NCI-H345 (cell line): ENCODE measurements at places on chromosomes 11 and 22.

- DNase-seq: no peak
Observed at GRCh38 chr11:73176145-73176873, 34.2 kb upstream of the FCHSD2 start.

DNA sequence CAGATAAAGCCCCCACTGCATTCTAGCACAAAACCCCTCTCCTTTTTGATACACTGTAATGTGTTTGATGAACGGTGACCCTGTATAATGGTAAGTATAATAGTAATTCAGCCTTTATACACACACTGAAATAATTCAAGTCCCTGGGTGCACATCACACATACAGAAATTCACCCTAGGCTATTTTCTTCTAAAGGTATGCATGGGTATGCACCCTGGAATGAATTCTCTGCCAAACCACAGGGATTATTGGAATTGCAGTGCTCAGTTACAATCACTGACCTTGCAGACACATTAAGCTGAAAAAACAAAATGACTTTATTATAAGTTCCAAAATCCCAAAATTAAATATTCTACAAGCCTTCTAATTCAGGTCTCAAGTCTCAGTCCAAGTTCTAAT, 245.9 kb upstream of the FAT3 start:
- DNase-seq: no peak

DNA sequence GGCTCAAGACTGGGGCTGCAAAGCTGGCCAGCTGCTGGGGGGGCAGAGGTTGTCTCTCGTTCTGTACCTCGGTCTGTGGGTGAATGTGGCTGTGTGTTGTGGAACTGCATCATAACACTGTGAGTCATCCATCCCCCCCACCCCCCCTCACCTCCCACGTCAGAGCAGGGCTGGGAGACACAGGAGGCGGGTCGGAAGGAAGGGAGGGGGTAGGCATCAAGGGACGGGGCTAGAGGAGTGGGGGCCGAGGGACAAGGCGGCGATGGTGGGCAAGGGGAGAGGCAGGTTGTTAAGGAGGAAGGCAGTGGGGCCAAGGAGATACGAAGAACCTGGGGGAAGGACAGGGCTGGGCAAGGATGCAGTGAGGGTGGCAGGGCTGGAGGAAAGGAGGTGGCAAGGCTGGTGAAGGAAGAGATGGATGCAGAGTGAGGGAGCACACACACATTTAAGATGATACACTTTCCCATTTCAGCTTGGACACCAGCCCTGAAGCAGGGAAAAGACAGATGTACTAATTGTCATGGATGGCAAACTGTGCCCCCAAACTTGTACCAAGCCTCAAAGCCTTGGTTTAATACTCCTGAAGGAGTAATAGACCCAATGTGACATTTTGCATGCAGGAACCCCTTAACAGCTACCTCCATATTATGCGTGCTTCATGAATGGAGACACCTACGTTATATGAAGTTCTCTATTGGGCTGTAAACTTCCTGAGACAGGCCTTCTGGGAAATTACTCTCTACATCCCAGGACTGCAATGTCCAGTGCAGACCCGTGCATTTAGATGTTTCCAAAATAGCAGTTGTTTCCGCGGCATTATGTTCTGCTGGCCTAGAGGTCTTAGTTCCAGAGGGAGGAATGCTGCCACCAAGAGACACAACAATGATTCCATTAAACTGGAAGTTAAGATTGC, at the start of gene YPEL4:
TSS of gene YPEL4 (minus strand) at position 87 of the 913 bp plus-strand sequence. CDS start 2,805 bp downstream, outside the sequence.
- DNase-seq: peak; percentile 47

GRCh38 chr11:9150501-9150900, 59.1 kb upstream of the SCUBE2 start:
- DNase-seq: no peak

DNA sequence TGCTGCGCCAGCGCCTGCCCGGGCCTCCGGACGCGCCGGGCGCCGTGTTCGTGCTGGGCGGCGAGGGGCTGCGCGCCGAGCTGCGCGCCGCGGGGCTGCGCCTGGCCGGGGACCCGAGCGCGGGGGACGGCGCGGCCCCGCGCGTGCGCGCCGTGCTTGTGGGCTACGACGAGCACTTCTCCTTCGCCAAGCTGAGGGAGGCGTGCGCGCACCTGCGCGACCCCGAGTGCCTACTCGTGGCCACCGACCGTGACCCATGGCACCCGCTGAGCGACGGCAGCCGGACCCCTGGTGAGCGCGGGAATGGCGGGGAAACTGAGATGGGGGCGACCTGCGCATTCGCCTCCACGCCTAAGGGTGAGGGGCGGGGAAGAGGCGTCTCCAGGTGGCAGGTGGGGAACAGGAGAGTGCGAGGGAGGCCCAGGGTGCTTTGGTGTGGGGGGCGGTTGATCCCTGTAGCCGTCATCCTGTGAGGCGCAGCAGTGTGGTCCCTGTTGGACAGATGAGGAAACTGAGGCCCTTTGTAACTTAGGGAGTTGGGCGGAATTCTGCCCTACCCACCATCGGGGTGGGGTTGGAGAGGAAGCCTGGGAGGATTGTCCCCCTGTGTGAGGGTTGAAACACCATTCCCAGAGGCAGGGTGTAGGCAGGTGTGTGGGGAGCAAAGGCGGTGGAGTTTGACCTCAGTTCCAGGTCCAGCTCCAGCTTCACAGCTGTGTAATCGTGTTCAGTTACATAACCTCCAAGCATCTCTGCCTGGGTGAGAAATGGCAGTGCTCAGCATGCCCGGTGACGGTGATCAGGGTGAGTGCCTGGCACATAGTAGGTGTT, 758 bp downstream of the PDXP start:
- peak; percentile 18 for DNase-seq

- no peak for DNase-seq
Observed at GRCh38 chr11:15640318-15640717, 525.6 kb downstream of the INSC start.

DNA sequence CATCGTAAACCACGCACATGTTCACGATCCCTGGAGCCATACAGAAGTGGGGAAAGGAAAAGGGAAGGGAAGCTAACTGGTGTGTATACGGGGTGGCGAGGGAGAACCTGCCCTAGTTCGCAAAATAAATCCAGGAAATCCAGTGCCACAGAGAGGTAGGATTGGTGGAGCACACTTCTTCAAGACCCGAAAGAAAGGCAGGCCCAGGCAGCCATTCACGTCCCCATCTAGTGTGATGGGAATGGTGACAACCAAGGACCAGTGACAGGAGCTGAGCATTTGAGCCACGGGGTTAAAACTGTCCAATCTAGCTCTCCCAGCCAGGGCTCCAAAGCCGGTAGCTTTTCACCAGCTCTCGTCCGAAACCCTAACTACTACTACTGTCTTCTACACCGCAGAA, 53.7 kb downstream of the IGSF9B start:
- no peak for DNase-seq

DNA sequence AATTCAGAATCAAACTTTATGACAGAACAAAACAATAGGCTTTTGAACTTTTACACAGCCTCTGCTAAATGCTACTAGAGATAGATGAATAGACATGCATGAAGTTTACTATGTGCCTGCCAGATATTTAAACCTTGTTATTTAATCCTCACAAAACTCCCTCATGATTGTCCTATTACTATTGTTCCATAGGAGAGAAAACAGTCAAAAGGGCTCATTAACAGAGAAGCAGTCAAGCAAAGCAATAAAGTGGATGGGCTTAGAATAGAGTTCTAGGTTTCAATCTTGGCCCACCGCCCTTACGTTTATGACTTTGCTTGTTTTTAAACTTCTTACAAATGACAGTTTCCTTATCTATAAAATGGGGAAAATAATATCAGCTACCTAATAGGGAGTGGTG, 12.9 kb downstream of the CWC15 start:
- DNase-seq: no peak

GRCh38 chr11:47186076-47186699, at the start of gene PACSIN3:
Gene PACSIN3, minus strand, starts transcription at chr11:47186434. Its CDS starts 3,707 bp downstream, at chr11:47182727.
- peak; percentile 33 for DNase-seq

DNA sequence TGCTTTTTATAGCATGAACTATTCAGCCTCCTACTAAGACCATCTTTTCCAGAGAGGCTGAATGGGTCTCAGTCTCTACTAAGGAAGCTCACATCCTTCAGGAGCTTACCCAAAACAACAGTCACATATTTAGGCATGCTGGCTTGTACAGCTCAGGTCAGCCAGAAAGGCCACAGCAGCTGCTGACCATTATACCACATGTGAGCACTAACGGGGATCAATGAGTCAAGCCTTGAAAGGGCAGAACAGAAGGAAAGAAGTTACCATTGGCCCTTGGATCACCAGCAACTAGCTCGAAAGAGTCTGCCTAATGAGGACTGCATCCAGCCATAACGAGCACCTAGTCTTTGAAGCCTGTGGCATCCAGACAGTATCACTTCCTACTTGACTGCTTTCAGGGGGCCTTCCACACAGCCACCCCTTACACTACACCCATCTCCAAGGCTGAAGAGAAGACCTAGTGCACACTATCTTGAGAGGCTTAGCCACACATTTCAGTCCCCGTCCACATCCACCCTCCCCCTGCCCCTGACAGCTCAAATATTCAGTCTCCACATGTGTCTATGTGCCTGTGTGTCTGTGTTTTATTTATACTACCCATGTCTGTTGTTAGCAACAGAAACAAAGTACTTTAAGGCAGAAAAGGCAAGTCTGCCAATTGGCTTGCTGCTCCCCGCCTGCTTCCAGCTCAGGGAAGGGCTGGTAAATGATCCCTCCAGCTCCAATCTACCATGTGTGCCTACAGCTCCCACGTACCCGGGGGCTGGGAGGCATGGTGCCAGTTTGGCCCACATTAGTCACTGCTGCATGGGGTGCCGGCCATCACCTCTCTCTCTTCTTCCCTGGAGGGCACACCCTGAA, 95.5 kb downstream of the RPL27A start:
- DNase-seq: no peak

DNA sequence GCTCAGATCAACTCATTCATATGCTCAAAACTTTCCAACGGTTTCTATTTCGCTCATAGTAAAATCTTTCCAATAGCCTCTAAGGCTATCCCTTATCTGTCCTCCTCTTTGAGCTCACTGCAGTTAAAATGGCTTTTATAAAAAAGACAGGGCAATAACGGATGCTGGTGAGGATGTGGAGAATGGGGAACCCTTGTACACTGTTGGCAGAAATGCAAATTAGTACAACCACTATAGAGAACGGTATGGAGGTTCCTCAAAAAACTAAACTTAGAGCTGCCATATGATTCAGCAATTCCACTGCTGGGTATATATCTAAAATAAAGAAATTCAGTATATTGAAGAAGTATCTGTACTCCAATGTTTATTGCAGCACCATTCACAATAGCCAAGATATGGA, 345.6 kb downstream of the DLG2 start:
- no peak for DNase-seq

DNA sequence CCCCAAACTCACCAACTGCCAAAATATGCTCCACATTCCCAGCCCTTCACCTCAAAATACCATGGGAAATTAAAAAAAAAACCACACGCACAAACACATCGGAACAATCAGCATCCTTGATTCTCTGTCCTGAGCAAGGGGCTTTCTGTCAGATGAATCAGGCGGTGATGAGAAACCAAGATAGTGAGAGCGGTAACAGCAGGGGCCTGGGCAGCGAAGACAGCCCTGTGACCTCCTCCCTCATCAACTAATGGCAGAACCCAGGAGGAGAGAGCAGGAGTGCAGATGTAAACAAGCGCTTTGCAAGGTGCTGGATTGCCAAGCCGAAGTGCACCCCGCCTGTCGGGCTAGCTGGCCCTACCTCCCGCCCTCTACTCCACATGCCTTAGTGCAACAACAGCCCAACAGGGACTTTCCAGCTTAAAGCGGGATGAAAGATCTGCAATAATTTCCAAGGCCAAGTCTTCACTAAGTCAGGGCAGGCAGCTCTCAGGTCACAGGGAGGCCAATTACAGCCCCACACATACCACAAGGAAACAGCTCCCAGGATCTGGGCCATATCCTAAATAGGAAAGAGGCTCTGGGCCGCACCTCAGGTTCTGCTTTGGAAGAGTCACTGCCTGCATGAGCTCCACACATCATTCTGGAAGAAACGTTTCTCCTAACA, 72.2 kb upstream of the BID start:
- no peak for DNase-seq

DNA sequence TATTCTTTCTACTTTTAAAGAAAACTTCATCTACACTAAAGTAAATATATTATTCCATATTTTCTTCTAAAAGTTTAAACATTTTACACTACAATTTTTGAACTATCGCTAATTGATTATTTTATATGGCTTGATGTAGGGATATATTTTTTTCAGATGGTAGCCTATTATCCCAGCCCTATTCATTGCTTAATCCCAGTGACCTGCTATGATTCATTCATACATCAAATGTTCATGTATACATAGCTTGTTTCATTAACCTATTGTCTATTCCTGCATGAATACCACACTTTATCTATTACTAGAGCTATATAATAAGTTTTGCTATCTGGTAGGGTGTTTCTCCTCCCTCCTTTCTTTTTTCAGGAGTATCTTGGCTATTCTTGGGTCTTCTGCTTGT, 5.0 kb upstream of the ROBO4 start:
- DNase-seq: no peak

GRCh38 chr22:25147642-25147928, 52.1 kb upstream of the CRYBB3 start:
- DNase-seq: peak; percentile 9

DNA sequence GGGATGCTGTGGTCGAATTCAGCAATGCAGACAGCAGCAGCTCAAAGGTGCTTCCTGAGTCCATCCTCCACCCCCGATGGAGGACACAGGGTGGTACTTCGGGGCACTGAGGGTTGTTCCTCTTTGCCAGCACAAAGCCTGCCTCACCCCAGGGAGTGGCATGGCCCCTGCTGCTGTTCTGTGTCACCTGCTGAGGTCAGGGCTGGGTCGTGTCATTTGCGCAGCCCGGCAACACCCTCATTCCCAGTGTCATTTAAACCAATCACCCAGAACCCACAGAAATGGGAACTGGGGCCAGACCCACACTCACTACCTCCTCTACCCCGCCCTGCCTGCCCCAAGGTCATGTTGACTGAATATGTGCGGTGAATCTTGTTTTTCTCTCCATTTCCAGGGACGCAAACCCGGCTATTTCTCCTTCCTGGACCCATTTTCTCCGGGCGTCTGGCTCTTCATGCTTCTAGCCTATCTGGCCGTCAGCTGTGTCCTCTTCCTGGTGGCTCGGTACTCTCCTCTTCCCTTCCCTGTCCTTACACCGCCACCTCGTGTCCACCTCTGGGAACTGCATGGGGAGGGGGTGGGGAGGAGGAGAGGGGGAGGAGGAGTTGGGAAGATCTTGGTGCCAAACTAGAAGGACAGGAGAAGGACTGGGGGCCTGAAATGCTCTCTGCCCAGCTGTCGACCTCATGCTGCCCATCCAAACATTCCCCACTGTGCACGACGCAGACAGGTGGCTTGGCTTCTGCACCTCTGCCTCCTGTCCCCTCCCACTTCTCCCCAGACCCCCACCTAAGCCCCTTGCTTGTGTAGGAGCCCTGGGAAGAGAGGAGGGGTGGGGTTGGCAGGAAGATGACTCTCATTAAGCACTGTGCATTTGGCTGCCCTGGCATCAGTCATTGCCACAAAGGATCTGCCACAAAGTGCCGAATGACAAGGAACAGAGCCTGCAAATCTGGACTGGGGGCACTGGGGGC, 71.2 kb upstream of the TBCEL start:
- peak; percentile 86 for DNase-seq

DNA sequence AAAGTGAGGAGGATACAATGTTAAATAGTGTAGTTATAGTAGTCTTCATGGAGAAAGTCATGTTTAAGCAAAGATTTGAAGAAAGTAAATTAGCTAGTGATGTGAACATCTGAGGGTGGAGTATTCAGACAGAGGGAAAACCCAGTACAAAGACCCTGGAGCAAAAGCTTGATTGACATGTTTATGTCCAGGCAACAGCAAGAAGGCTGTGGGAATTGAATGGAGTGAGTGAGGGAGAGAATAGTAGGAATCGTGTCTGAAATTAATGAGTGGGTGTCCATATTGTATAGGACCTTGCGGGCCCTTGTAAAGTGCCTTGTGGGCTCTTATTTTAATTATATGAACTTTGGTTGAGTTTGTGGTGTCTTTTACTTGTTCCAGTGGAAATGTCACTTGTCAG, 424.1 kb upstream of the KIRREL3 start:
- no peak for DNase-seq

- DNase-seq: no peak
Observed at GRCh38 chr11:76637491-76638269, 32.9 kb downstream of the LRRC32 start.
